Stimulated activated CD4-positive, alpha-beta T cell treated with anti-CD3 and anti-CD28 coated beads, Interleukin-1b, Interleukin-23, amount 100 ng/mL, for 4 hours (primary cell): ENCODE measurements at places on chromosomes 16 and 17.

DNA sequence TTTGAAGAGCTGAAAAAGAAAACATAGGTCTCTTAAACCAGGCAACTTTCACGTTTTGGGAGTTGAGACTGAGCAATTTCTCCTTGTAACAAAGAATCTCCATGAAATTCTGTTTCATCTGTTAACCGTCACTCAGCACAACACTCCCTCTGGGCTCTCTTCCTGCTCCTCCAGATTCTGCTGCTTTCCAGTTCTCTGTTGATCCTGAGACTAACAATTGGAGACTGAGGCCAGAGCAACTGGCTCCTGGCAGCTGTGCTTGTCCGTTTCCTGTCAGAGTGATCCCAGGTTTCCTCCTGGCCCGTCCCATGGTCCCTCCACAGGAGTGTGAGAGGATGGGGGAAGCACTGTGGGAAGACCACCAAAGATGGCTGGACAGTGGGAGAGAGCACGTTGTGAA, 32.5 kb downstream of the IST1 start:
- no peak for DNase-seq

- no peak for DNase-seq
Measured at GRCh38 chr17:71790791-71791190, 330.0 kb upstream of the SOX9 start.

DNA sequence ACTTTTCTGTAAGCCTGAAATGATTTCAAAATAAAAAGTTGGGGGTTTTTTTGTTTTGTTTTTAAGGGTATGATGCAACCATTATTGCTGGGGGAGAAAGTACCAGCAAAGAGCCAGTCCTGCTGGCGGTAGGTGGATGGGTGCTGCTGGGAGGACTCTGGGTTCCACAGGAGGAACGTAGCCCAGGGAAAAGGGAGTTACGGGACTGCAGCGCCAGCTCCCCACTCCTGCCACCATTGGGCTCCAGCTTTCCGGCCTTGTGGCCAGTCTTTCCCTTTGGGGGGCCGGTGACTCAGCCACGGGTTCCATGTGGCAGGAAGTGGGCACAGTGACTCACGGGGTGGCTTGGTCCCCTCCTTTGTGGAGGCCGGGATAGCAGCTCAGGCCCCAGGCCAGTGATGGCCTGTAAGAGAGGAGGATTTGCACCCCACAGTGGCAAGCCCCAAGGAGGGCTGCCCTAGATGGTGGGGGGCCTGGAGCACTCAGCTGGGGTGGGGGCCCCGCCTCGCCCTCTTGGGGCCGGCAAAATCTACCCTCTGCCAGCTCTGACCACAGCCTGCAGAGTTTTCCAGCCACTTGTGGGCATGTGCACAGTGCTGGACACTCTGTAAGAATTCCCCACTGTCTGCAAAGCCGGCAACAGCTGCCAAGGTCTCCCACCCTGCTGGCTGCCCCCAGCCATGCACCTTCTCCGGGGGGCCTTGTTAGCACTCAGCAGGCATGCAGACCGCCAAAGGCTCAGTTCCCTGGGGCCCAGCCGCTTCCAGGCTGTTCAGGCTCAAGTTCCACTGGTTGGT, 30.4 kb downstream of the SOCS3 start:
- no peak for DNase-seq

- peak; percentile 22 for DNase-seq
Measured at GRCh38 chr16:11585460-11586377, 1.0 kb downstream of the LITAF start.

DNA sequence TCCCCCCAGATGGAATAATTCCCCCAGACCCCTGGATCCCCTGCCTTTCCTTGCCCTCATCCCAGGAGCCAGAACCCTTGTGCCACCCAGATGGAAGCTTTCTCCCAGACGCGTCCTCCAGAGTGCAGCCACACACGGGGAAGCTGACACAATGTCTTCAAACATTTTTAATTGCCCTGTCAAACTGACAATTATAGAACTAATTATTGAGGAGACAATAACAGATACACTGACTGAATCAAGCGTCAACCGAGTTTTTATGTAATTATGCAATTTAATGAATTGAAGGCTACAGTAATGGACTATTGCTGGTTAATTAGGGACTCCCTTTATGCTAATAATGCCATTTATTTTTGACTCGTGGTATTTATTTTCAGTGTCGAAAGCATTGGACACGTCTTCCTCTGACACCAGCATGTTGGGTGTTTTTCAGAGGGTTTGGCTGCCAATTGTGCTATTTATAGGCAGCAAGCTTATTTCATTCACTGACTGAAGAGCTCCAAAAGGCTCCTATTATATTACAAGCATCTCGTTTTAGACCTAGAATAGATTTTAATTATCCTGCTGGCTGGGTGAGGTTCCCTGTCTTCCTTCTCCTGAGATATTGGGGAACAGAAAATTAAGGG, 298.2 kb upstream of the C16orf82 start:
- DNase-seq: no peak

DNA sequence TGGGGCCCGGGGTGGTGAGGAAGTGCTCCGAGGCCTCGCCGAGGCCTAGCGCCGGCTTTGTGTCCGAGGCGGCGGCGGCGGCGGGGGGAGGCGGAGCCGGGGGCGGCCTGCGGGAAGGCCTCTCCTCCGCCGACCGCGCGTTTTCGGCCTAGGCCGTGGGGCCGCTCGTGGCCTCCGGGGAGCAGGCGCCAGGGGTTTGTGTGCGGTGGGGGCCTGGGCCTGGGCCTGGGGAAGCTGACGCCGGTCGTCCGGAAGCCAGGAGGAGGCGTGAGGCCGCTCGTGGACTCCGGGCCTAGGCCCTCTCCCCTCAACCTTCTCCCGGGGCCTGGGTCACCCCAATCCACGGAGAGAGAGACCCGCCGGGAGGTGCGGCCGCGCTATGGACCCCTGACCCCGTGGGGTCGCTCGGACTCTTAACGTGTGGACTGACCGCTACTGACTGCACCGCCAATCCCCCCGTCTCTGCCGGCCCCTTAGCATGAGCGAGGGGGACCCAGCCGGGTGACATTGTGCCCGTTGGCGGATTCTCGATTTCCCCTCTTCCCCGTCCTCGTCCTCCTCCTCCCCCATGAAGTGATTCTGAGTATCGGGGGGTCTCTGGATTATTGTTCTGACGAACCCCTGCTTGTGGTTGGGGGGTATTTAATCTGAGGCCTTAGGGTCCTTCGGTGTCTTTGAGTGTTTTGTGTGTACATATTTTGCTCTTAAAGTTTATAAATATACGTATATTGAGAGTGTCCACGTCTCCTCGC, 660 bp downstream of the RBBP6 start:
- peak; percentile 47 for DNase-seq

GRCh38 chr16:49343291-49343690, 30.3 kb upstream of the C16orf78 start:
- no peak for DNase-seq

GRCh38 chr17:2056206-2057174, 1.6 kb downstream of the HIC1 start:
- no peak for DNase-seq

DNA sequence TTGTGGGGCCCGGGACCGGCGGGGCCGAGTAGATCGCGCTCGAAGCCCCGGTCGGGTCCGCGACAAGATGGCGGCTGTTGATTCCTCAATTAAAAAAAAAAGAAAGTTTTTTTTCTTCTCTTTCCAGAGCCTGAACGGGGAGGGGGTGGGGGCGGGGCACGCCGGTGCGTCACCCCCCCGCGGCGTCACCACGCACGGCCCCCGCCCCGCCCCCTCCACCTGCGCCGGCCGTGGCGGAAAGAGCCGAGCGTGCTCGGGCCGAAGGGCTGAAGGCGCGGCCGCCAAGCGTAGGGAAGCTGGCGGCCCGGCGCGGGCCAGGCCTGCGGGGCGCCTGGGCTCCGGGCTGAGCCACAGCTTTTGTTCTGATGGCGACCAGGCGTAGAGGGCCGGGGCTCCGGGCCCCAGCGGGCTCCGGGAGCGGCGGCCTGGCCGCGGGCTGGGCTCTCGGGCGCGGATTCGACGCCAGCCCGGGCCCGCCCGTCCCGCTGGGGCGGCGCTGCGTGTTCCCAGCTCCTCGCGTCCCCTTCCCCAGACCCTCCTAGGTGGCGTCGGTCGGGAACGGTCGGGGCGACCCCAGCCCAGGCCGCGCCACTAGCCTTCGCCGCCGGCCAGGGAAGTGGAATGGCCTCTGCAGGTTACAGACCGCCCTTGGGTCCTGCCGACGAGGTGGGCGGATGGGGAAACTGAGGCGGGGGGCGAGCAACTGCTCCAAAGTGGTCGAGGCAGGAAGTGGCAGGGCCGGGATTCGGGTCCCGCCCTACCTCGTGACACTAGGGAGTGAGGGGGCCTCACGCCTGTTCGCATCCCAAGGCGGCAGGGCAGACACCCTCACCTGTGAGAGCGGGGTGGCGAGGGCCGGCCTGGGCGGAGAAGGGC, at the start of gene CREBBP:
TSS of gene CREBBP (minus strand) at position 91 of the 876 bp plus-strand sequence. CDS start 797 bp downstream, outside the sequence.
- DNase-seq: peak; percentile 83

DNA sequence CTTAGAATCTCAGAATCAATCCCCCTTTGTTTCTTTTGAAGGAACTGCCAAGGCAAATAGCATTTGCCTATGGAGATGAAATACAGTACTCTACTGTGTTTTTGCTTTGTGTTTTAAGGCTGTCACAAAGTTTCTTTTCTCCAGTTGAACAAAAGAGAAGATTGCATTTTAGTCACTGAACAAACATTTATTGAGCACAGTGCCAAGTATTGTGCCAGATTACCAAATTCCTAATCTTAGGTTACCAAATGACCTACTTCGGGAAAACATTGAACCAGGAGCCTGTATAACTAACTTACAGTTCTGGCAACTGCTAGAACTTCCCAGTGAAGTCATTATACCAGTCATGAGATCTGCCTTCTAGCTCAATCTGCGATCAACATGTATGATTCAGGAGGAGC, 3.0 kb upstream of the UBB start:
- no peak for DNase-seq

GRCh38 chr17:27751166-27751565, 49.2 kb downstream of the NOS2 start:
- no peak for DNase-seq

- DNase-seq: no peak
Measured at GRCh38 chr17:21186399-21187187, 27.4 kb downstream of the TMEM11 start.

DNA sequence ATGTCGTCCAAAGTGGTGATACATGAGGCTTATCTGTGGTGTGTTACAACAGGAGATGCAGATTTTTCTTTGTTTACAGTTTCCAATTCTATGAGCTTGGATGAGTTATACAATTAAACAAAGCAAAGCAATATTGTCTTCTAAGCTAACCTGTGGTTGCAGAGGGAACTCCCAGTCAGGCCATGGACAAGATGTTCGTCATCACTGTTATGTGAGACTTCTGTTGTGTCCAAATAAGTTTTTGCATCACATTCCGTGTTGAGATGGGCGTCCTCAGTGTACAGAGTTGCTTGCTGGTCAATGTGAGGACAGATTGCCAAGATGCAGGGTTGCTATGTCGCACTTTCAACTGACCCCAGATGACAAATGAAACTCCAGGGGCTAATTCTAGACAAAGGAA, 189.3 kb downstream of the IRF8 start:
- no peak for DNase-seq

GRCh38 chr17:43033948-43034881, 9.2 kb downstream of the RND2 start:
- no peak for DNase-seq

- peak; percentile 75 for DNase-seq
Measured at GRCh38 chr17:36482611-36483504, 3.6 kb upstream of the ZNHIT3 start.

DNA sequence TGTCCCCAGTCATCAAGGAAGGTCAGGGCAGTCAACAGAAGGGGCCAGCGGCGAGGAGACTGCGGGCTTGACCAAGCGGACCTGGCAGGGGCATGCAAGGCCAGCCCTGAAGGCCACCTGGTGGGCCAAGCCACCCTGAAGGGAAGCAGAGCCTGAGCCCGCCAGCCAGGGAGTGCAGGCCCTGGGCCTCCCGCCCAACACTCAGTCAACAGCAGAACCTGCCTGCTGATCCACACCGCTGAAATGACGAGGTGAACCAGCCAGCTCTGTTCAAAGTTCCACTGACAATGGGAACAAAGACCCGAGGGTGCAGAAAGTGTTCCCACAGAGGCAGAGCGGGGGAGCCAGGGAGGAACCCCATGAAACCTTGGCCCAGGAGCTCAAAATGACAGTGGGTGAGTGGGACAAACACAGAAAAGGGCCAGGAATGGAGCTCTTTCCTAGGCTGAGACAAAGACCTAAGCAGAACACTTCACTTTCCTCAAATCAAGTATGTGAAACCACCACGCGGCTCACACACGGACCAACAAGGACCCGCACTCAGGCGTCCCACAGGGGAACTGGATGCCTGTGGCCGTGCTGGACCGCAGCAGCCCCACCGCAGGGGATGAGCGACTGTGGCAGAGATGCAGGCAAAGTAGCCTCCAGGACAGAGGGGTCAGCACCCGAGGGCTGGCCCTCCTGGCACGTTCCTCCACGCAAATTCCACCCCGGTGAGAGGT, 12.0 kb downstream of the AXIN1 start:
- no peak for DNase-seq

- peak; percentile 73 for DNase-seq
Measured at GRCh38 chr17:2053380-2054261, 1.3 kb upstream of the HIC1 start.

DNA sequence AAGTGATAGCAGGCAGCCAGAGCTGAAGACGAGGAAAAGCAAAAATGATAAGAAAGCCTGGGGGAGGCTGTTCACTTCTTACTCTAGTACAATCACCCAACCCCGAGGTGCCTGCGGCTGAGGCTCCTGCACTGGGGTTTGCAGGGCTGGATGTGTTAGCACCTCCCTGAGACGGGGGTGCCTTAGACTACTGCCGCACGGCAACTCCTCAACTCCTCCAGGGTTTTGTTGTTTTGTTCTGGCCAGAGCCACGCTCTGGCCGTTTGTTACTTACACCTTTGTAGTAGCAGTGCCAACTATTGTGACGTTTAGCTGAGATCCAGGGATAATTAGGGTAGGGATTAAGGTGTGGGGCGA, 51.5 kb downstream of the LDHD start:
- no peak for DNase-seq

GRCh38 chr16:69286941-69287713, 24.0 kb upstream of the VPS4A start:
- DNase-seq: peak; percentile 57

- DNase-seq: no peak
Measured at GRCh38 chr17:4008082-4008435, 43.8 kb upstream of the ATP2A3 start.

GRCh38 chr16:78953526-78953925, 647.0 kb downstream of the MAF start:
- DNase-seq: no peak

DNA sequence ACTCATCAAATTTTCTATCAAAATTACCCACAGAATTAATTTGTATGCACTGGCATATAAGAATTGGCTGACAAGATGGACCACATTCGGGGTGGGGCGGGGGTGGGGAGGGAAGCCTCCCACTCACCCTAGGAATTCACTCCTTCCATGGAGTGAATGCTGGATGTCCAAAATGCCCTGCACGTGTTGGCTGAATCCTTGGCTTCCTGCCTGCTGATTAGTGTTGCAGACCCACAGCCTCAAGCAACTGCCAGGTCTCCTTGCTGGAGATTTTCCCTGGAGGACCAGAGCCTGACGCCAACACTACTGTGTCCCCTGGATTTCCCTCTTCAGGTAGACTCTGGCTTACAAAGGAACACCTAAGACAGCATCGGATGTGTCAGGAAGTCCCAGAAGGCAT, 575.7 kb upstream of the CDH11 start:
- DNase-seq: no peak

- DNase-seq: no peak
Measured at GRCh38 chr17:57133486-57133885, 48.4 kb downstream of the AKAP1 start.

- DNase-seq: no peak
Measured at GRCh38 chr16:58119509-58119845, 9.7 kb downstream of the CFAP20 start.
